ENCODE measurements at places on chromosomes 3 and 15.

DNA sequence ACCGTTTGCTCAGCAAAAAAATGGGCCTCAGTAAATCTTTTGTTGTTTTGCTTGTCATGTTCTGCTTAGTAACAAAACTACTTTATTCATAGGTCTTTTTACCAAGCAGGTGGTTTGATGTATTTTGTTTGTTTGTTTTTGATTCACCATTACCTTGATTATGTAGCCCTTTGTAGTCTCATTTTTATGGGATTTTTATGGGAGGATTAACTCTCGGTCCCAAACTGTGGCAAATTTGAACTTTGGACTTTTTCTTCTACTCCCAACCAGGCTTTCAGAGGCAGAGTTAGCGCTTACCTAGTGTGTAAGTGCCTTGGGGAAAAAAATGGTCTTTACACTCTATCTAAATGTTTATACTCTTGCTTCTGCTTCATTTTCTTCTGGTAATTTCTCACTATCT lies 276.7 kb upstream of the POU1F1 start:
- no peak for DNase-seq

DNA sequence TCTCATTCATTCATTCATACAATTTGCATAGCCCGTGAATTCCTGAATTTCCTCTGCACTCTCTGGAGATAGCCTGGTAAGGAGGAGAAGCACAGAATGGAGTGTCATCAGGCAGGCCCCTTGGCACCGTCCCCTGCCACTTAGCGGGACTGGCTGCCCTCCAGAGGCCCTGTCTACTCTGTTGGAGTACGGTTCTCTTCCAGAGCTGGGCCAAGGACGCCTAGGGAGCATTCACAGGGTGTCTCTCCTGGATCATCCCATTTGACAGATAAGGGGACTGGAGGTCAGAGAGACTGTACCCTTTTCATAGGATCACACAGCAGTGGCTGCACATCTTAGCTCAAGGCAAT lies 48.0 kb downstream of the PTH1R start:
- no peak for DNase-seq

- no peak for DNase-seq
Observed at GRCh38 chr15:31005660-31006059, 14.2 kb upstream of the MTMR10 start.

DNA sequence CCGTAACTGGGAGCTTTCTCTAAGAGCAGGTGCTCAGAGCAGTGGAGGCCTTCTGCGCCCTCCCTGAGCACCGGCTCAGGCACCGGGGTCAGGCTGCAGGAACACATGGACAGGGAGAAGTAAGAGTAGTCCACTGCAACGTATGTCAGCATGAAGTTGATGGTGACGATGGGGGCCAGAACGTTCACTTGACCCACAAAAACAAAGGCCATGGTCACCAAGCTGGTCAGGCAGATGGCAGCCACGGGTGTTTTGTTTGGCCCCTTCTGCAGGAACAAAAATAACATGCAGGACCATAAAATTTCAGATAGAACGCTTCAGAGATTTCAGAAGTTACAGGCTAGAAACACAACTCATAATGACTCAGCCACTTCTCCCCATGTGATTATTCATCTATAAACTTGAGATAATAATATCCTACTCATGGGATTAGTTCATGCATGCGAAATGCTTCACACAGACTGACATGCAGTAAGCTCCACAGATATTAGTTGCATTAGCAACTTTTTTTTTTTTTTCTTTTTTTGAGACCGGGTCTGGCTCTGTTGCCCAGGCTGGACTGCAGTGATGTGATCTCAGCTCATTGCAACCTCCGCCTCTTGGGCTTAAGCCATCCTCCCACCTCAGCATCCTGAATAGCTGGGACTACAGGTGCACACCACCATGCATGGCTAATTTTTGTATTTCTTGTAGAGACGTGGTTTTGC lies 52.2 kb upstream of the HEG1 start:
- peak; percentile 92 for DNase-seq

GRCh38 chr3:164748626-164749025 lies 329.7 kb downstream of the SI start:
- peak; percentile 6 for DNase-seq
